ENCODE measurements at places on chromosomes 16 and 17. TPM values are rescaled to one million over a fixed set of nuclear protein-coding genes. Genes with fewer than 3 reads are reported as not detected.

The SULT1A2 gene
- total RNA-seq, result not detected

The ADAM11 gene
- total RNA-seq, result 0.05 TPM

The PDIA2 gene
- not detected for total RNA-seq

The NAA38 gene
- 128 TPM for total RNA-seq

The CCL1 gene
- not detected for total RNA-seq

The CCL23 gene
- total RNA-seq, result not detected

The PTRH2 gene
- 47.5 TPM for total RNA-seq

The GGT6 gene
- total RNA-seq, result not detected

The SYCE1L gene
- total RNA-seq, result 5.5 TPM

The C1QTNF1 gene
- total RNA-seq, result 9.5 TPM

The ASGR1 gene
- total RNA-seq, result 4.1 TPM

The ZNHIT3 gene
- total RNA-seq, result 30.5 TPM

The NLGN2 gene
- 2.9 TPM for total RNA-seq

The SPATA22 gene
- total RNA-seq, result not detected

The ZNF629 gene
- total RNA-seq, result 6.7 TPM

The TPSD1 gene
- not detected for total RNA-seq

The TOB1 gene
- total RNA-seq, result 4.3 TPM

The CRHR1 gene
- not detected for total RNA-seq

The MTMR4 gene
- 27.2 TPM for total RNA-seq

The RASL10B gene
- total RNA-seq, result not detected

The WFDC1 gene
- total RNA-seq, result not detected

The ABCC11 gene
- 0.20 TPM for total RNA-seq

The CCR7 gene
- total RNA-seq, result not detected

The DNAH17 gene
- total RNA-seq, result under 0.01 TPM

The NETO2 gene
- total RNA-seq, result 31.2 TPM

The FOXL1 gene
- total RNA-seq, result 4.4 TPM

The KRT9 gene
- total RNA-seq, result not detected

The PLA2G10 gene
- total RNA-seq, result not detected

The LRRC46 gene
- total RNA-seq, result 0.10 TPM

The NKD1 gene
- under 0.01 TPM for total RNA-seq

The FNDC8 gene
- not detected for total RNA-seq

The MAPK7 gene
- total RNA-seq, result 16.7 TPM

The PROCA1 gene
- total RNA-seq, result 0.94 TPM

The PIGS gene
- total RNA-seq, result 64.4 TPM

The CLEC3A gene
- total RNA-seq, result not detected

The COPZ2 gene
- total RNA-seq, result 15.9 TPM

The MMP28 gene
- total RNA-seq, result 0.07 TPM

The TAT gene
- not detected for total RNA-seq

The ATAD5 gene
- 7.4 TPM for total RNA-seq

The DVL2 gene
- 41.9 TPM for total RNA-seq

The CCL17 gene
- total RNA-seq, result not detected

The ADAD2 gene
- not detected for total RNA-seq

The PYDC1 gene
- not detected for total RNA-seq
